CD4-positive, alpha-beta T cell treated with Interleukin-1 beta for 1 hour (primary cell): ENCODE measurements at places on chromosomes 2 and 18.

DNA sequence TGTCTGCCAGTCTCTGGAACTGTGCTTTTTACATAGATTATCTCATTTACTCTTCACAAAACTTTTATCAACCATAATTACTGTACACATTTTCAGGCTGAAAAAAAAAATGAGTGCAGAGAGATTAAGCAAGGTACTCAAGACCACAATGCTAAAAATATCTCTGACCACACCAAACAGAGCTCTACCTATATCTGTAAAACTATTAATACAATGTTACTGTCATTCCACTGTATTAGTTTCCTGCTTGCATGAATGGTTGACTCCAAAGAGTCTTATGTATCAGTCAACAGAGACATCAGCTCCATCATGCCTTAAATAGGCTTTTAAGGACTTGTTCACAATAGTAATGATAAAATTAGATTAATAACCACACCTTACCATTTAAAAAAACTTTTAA lies 134.7 kb upstream of the CCDC150 start:
- no peak for DNase-seq

- DNase-seq: no peak
Measured at GRCh38 chr18:5759194-5759593, 136.1 kb downstream of the TMEM200C start.

DNA sequence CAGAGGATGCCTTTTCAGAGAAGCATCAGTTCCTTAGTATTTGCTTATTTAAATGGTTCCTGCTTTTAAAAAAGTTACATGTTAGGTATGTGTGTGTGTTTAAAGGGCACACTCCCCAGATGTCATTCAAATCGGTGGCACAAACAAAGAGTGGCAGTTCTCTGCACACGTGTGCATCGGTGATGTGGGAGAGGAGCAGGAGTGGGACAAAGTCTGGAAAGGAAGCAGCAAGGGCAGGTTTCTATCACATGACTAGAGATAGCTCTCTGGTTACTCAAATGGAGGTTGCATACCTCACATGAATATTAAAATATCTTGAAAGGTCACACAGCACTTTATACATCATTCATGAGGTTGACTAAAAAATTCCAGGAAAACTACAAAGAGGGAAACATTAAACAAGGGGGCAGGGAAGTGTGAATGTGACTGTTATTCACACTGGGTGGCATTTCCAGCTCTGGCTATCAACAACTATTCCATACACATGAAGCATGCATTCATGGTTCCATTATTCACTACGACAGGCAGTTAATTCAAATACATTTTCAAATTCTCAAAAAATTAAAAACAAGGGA lies 64.7 kb downstream of the SEPTIN10 start:
- DNase-seq: no peak

DNA sequence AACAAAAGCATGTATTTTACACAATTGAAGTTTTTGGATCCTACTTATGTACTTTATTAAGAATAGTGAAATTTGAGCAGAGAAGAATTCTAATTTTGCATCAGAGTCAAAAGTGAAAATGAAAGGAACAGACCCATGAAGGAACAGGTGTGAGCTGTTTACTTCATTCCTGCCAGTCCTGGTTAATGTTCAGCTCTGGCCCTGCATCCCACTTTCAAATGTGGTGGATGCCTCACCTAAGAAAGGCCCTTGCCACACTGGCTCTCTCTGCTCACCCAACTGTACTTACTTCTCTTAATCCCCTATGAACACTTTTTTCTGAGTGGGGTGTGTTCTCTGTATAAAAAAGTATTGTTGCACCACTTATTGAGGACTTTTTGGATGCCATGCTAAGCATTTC lies 22.2 kb downstream of the FAM110C start:
- no peak for DNase-seq

GRCh38 chr2:46230677-46231425 lies 66.4 kb upstream of the EPAS1 start:
- DNase-seq: no peak

DNA sequence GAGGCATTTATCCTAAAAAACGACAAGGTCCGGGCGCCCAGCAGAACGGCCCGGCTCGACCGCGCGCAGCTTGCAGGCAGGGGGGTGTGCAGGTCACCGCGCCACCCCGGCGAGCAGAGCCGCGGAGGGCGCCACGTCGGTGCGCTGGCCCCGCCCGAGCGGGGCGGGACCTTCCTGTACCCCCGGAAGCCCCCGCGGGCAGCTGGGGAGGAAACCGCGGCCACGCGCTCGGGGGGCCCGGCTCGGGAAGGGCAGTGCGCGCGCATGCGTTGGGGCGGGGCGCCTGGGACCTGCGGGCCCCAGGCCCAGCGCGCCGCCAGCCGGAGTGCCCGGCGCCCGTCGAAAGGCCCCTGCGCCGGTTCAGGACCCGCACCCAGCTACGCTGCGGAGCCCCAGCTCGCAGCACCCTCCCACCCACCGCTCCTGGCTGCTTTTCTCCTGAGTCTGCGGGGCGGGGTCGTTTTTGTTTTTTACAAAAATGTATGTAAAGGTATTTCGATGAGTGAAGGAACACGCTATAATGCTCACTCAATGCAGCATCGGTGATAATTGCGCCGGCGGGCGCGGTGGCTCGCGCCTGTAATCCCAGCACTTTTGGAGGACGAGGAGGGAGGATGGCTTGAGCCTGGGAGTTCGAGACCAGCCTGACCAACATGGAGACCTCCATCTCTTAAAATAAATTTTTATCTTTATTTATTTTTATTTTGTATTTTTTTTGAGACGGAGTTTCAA lies 47.7 kb upstream of the POMC start:
- peak; percentile 89 for DNase-seq

- peak; percentile 33 for DNase-seq
Measured at GRCh38 chr2:198004921-198005829, 200.8 kb downstream of the PLCL1 start.

GRCh38 chr2:166725927-166726924 lies 162.1 kb upstream of the XIRP2 start:
- no peak for DNase-seq

- no peak for DNase-seq
Measured at GRCh38 chr2:67922080-67922785, 140.6 kb downstream of the C1D start.

DNA sequence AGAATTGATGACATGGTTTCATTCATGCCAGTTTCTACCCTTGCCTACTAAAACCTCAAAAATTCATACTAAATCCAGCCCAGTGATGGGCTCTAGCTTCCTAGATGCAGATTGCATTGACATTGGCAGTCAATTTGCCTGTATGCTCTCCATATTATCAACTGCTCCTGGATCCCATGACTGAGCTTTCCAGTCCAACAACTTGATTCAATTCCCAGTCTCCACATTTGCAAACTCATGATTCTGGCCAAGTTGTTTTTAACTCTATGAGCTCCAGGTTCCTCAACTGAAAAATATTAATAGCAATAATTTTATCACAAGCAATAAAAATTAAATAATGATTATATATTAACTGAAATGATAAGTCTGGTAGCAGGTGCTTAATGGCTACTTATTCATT lies 51.0 kb upstream of the DSC1 start:
- DNase-seq: no peak

DNA sequence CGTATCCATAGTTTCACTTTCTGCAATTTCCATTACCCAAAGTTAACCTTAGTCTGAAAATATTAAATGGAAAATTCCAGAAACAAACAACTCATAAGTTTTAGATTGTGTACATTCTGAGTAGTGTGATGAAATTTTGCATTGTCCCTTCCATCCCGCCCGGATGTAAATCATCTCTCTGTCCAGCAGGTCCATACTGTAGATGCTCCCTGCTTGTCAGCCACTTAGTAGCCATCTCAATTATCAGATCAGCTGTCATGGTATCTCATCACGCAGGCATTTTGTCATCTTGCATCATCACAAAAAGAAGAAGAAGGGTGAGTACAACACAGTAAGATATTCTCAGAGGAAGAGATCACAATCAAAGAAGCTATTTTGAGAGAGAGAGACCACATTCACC lies 185.0 kb upstream of the STK17B start:
- DNase-seq: no peak

- no peak for DNase-seq
Measured at GRCh38 chr18:80179857-80180558, 67.3 kb downstream of the PARD6G start.

- DNase-seq: no peak
Measured at GRCh38 chr2:67625690-67626475, 228.8 kb downstream of the ETAA1 start.

GRCh38 chr2:230156782-230157699 lies 62.7 kb downstream of the SP110 start:
- DNase-seq: no peak

- no peak for DNase-seq
Measured at GRCh38 chr2:138485019-138485418, 16.6 kb upstream of the SPOPL start.

GRCh38 chr2:13066676-13067075 lies 349.9 kb downstream of the TRIB2 start:
- DNase-seq: no peak

DNA sequence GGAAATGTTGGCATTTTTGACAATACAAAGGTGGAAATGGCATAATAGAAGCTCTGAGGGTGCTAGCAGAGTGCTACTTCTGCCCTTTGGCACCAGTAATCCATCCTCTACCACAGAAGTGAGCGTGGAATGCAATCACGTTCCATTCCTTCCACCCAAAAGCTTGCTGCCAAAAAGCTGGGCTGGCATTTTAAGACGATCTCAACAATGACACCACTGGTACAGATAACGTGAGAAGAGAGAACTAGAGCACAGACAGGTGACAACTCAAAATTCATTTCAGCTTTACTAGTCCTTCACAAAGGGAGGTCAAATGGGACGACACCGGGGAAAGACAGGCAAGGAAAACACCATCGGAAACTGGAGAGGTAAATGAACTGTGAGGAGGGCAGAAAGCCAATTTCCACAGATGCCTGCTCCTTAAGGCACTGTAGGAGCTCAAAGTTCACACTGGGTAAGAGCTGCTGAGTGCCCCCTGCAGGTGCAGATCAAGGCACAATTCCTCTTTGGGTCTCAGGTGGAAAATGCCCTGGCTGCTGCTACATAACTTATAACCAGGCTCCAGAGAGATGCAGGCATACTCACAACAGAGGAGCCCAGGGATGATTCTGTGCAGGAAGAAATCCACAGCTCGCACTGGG lies 50.7 kb upstream of the RNU4ATAC start:
- no peak for DNase-seq

GRCh38 chr2:52312486-52312885 lies 1280.6 kb upstream of the NRXN1 start:
- no peak for DNase-seq

DNA sequence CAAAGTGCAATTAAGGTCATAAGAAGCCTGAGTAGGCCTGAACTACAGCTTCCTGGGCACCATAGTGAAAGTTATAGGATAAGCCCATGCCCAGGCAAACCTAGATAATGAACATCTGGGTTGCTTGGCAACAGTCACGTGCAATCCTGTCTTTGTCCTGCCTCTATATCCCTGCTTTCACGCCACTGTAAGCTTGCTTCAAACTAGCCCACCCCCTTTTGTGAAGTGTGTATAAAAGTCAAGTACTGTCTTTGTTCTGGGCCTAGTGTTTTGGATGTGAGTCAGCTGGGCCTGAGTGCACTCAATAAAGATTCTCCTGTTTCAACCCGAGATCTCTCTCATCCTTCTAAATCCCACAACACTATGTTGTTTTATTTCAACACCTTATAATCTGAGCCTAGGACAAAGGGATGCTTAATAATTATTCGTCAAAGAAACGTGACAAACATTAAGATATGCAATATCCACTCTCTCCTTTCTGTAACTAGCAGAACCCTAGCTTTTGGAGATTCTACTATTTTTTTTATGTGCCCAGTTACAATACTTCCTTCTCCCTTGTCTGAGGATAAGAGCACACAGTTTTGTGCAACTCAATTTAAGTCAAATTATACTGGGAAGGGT lies 927.8 kb downstream of the SUCLG1 start:
- DNase-seq: no peak

DNA sequence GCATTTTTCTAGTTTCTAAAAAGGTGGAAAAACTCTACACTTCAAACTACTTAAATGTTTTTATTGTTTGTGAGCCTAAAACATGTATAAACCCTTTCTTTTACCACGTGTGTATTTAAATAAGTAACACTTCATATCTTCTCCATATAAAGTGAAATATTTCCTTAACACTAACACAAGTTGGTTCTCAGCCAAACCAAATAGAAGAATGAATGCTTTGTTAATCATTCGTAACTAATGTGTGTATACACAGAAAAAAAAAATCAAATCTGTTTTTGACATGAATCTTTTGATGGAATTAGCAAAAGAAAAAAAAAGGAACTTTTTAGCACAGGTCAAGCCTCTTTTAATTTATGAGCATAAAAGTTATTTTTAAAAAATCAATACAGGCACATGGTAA lies 89.3 kb downstream of the EHBP1 start:
- DNase-seq: no peak

DNA sequence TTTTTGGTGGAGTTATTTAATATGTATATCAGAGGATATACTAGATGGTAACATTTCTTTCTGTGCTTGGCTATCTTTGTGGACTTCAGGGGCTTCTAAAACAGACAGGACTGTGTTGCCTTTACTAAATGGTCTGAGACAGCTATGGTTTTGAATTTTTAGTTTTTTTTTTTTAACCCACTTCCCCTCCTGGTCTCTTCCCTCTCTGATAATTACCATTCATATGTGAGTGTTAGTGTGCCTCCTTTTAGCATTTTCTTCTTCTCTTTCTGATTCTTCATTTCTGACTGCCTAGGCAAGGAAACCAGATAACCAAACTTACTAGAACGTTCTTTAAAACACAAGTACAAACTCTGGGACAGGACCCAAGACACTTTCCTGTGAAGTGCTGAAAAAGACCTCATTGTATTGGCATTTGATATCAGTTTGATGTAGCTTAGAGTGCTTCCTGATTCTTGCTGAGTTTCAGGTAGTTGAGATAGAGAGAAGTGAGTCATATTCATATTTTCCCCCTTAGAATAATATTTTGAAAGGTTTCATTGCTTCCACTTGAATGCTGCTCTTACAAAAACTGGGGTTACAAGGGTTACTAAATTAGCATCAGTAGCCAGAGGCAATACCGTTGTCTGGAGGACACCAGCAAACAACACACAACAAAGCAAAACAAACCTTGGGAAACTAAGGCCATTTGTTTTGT lies 52.7 kb downstream of the SMAD4 start:
- DNase-seq: no peak

DNA sequence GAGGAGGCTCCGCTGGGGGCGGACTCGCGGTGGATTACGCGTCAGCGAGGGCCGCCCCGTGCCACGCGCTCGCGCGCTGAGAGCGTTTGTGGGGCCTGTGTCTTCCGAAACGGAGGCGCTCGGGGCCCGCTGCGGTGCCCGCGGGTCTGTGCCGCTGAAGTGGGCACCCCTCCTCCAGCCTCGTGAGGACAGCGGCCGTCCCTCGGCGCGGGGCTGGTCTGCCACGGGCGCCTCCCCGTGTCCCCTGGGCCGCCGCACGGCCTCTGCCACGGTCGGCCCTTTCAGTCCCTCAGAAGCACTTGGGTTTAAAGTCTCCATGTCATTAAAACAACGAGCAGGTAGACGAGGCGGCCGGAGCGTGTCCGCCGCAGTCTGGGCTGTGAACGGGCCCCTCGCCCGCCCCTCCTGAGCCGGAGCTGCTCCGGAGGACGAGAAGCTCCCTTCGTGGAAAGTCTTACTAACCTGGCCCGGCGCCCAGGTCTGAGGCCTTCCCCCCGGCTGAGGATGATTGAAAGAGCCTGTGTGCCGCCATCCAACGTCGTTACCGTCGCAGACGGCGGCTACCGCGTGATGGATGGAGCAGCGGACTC lies 97.6 kb downstream of the NFATC1 start:
- DNase-seq: no peak

GRCh38 chr18:10044054-10044453 lies 130.2 kb downstream of the VAPA start:
- DNase-seq: no peak
